ENCODE measurements at places on chromosomes 7 and 10.

GRCh38 chr10:30639946-30640786, 10.6 kb upstream of the LYZL2 start:
- DNase-seq: no peak

DNA sequence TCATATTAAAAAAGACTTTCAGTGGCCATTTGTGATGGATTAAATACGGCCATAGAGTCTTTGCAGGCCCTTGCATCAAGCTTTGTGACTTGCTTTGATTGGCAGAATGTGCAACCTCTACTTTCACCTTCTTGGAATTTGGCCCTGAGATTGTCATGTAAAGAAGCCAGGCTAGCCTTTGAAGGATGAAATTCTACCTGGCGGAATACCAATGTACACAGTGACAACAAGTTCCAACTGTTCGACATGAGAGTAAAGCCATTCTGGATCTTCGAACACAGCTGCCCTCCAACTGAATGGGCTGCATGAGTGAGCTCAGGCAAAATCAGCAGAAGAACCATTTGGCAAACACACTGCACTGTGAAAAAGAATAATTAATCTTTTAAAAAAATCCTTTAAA, 321.3 kb downstream of the PHF14 start:
- DNase-seq: no peak

- no peak for DNase-seq
These were observed 193.8 kb downstream of the SNX10 start for GRCh38 chr7:26485367-26485934.

- no peak for DNase-seq
These were observed 8.2 kb upstream of the PODXL start for GRCh38 chr7:131564640-131565039.

- no peak for DNase-seq
These were observed 583.8 kb downstream of the LRMDA start for GRCh38 chr10:76015245-76015644.

DNA sequence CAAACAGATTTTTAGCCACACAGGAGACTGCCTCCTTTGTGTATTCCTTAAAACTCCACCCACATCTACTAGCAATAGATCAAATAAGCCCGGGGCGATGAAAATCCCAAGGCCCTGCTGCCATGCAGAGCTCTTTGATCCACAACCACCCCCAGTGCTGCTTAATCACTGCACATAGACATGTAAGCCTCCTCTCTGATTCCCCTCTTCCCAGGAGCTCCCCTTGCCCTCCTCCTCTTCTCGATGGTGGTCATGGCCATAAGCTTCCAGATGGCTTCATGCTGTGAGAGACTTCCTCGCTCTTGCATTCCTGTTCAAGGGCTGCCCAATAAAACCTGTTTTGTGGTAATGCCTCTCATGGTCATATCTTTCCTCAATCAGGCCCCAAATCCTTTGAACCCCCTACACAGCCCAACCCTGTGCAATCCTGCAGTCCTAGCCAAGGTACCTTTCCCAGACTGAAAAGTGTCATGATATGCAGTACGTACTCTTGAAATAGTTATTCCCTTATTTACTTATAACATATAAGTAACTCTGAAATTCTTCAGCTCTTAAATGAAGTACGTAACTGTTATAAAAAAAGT, 158.5 kb downstream of the CACNA2D1 start:
- no peak for DNase-seq

GRCh38 chr7:115226410-115226809, 304.5 kb downstream of the MDFIC start:
- no peak for DNase-seq

DNA sequence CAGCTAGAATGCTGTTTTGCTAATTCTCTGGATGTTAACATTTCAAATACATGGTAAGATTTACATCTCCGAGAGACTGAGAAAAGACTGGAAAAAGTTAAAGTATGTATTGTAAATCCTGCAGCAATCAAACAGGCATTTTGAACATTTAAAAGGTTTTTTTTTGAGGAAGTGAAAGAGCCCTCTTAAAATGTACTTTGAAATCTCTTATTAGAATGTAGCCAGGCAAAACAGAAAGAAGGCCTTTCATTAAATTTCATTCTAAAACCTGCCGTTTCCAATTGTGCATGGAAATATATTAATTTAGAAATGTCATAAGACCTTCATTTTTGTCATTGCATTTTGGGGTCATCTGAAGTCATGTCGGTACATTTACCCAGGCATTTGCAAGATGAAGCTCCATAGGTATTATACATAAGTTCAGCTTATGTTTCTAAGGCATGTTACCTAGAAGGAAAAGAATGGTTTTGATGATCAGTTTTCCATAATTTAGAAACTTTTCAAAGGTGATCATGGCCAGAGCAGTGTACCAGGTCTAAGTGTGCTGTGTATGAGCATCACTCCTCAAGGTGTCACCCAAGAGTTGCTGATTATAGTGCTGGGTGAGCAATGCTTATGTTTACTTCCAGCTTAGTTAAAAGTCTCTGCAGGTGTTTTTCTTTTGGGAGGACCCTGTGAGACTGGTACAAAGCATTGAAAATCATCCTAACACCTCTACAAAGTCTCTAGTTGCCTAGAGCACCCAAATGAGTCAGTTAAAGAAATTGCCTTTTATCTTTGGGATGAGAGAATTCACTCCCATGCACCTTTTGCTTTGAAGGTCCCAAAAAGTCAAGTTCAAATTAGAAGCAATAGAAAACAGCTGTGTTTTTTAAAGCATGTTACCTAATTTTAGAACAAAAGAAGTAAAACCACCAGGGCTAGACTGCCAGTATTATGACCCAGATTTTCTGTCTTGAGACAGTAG, 7.1 kb downstream of the ZNF736 start:
- DNase-seq: no peak

- no peak for DNase-seq
These were observed 5.1 kb upstream of the SP4 start for GRCh38 chr7:21422751-21423150.

- DNase-seq: no peak
These were observed 3.3 kb downstream of the ABCF2 start for GRCh38 chr7:151223728-151224127.

- DNase-seq: no peak
These were observed 354 bp upstream of the FERD3L start for GRCh38 chr7:19145434-19146115.

All from activated CD8-positive, alpha-beta memory T cell treated with anti-CD3 and anti-CD28 coated beads for 4 hours (primary cell).